ENCODE measurements at places on chromosomes 1 and 21. TPM values are rescaled to one million over a fixed set of nuclear protein-coding genes. Genes with fewer than 3 reads are reported as not detected.

TSTD1 gene
- total RNA-seq = 100 TPM

DNA sequence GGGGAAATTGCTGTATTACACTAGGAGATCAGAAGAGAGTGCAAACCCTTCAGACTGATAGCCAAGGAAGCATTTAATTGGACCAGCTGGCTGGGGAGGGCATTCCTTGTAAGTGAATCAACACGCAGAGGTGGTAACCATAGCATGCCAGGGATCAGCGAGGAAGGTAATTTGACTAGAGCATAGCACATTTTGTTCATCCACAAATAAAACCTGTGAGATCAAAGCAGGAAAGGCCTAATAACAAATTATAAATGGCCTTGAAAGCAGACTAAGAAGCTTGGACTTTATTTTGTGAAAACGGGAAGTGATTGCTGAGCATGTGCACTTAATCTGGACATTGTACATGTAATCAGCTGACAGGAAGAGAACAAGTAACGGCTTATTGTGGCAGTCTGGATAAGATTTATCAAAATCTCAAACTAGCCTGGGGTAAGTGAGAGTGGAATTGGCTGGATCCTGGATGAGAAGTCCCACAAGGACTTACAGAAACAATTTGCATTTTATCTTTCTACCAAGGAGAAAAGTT, 11.7 kb upstream of the CD55 start:
- H3K27me3 ChIP-seq = no peaks in the 10 kb centered on the region
- H3K36me3 ChIP-seq = no peaks in the 10 kb centered on the region
- H3K4me1 ChIP-seq = peaks cover 23% of the 10 kb centered on the region
- H3K4me3 ChIP-seq = no peak overlapping the region
- no peak for DNase-seq

PROX1 gene
- total RNA-seq = 3.8 TPM

DNA sequence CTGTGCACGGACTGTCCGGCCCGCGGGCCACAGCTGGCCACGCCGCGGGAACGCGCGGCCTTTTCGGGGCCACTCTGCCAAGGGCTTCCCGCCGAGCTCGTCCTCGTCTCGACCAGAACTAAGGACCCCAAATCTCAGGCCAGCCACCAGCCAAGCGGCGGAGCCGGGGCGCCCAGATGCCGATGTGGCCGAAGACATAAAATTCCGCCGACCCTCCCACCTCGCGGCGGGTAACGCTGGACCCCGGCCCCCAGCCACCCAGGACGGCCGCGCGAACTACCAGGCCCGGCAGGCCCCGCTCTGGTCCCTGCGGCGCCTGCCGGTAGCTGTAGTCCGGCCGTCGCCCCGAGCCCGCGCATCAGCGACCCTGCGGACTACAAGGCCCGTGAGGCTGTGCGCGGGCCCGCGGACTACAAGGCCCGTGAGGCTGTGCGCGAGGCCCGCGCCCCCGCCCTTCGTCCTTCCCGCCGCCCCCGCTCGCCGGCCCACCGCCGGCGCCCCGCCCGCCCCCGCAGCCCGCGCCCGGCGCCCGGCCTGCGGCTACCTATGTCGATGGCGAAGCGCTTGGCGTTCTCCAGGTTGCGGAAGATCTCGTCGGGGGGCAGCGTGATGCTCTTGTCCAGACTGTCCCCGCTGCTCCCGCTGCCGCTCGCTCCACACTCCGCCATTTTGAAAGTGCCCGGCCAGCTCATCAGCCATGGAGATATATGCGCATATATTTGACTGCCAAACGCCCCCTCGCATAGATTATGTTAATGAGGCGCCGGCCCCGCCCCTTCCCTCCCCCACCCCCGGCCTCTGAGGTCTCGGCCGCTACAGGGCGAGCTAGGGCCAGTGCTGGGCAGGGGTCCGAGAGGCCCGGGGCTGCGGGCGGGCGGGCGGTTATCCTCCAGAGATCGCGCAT, at the start of gene PANK4:
Gene PANK4 (minus strand): TSS at position 677 of the 904 bp plus-strand sequence. CDS start 9 bp downstream, at position 668.
- peaks cover 28% of the 10 kb centered on the region for H3K4me1 ChIP-seq
- H3K27me3 ChIP-seq = peaks cover 44% of the 10 kb centered on the region
- H3K27ac ChIP-seq = peak within 1 kb of the TSS; percentile 92

- H3K4me1 ChIP-seq = peaks cover 60% of the 10 kb centered on the region
- no peaks in the 10 kb centered on the region for H3K27me3 ChIP-seq
- H3K27ac ChIP-seq = no peak overlapping the region
- no peak overlapping the region for H3K4me3 ChIP-seq
- H3K36me3 ChIP-seq = peaks cover 31% of the 10 kb centered on the region
These were observed 798.8 kb downstream of the PLA2G4A start for GRCh38 chr1:187627516-187627915.

OPRD1 gene
- 2.5 TPM for total RNA-seq

OR2L5 gene
- total RNA-seq = not detected

GRCh38 chr1:160129046-160129445, 13.5 kb downstream of the ATP1A2 start:
- no peaks in the 10 kb centered on the region for H3K27me3 ChIP-seq
- no peak overlapping the region for H3K4me3 ChIP-seq
- peaks cover 40% of the 10 kb centered on the region for H3K36me3 ChIP-seq
- H3K4me1 ChIP-seq = peaks cover 10% of the 10 kb centered on the region
- H3K27ac ChIP-seq = no peak overlapping the region
- DNase-seq = no peak

NPR1 gene
- 13.2 TPM for total RNA-seq

DNA sequence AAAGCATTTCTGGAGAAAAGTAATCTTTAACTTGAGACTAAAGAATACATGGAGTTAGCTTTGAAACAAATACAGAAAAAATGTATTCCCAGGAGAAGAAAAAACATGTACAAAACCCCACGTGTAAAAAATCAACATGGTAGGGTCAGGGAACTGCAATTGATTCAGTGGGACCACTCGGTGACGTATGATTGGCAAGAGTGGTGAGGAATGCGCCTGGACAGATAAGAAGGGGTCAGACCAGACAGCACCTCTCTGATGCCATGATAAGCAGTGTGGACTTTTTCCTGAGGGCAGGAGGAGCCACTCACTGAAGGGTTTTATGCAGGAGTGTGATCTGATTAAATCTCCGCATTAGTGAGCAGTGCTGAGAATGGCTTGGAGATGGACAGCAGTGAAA, 142.5 kb downstream of the DAB1 start:
- H3K27me3 ChIP-seq = no peaks in the 10 kb centered on the region
- H3K4me3 ChIP-seq = no peak overlapping the region
- no peaks in the 10 kb centered on the region for H3K36me3 ChIP-seq
- H3K4me1 ChIP-seq = no peaks in the 10 kb centered on the region
- DNase-seq = no peak

- no peak overlapping the region for H3K27ac ChIP-seq
- no peak overlapping the region for H3K4me3 ChIP-seq
- no peaks in the 10 kb centered on the region for H3K4me1 ChIP-seq
- no peak for DNase-seq
- H3K27me3 ChIP-seq = no peaks in the 10 kb centered on the region
These were observed 31.4 kb downstream of the STPG1 start for GRCh38 chr1:24382165-24382577.

BTBD8 gene
- total RNA-seq = 3.7 TPM

BMP8B gene
- 0.82 TPM for total RNA-seq

SH2D5 gene
- total RNA-seq = 13.8 TPM

DNA sequence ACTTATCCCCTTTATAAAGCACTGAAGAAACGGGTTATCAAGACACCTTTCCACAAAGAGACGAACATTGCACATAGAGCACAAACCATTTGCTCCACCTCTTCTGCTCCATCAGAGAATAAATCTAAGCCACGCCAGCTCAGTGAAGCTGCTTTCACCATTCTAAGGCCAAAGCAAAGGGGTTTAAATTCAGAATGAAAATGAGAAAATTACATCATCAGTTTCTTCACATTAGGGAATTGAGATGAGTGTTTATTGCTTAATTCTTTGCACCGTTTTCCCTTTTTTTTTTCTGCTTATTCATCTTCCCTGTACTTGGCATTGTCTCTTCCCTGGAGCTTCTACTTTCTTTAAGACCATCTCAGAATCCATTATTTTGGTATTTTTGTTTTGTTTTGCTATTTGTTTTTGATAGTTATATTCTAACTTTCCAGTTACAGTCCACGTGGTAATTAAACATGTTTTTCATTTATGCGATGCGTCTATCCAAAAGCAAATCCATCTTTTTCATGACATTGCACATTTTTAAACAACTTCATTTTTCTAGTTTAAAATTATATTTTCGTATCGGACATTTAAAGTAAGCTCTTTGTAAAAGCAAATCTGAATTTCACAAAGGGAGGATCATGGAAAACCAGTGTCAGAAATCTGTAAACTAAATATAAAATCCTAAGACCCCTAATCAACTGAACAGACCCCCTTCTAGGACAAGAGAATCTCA, 1.9 kb upstream of the OR2T34 start:
- H3K27me3 ChIP-seq = peaks cover 3% of the 10 kb centered on the region
- H3K4me3 ChIP-seq = no peak overlapping the region
- H3K36me3 ChIP-seq = peaks cover 41% of the 10 kb centered on the region
- H3K27ac ChIP-seq = no peak overlapping the region

DNA sequence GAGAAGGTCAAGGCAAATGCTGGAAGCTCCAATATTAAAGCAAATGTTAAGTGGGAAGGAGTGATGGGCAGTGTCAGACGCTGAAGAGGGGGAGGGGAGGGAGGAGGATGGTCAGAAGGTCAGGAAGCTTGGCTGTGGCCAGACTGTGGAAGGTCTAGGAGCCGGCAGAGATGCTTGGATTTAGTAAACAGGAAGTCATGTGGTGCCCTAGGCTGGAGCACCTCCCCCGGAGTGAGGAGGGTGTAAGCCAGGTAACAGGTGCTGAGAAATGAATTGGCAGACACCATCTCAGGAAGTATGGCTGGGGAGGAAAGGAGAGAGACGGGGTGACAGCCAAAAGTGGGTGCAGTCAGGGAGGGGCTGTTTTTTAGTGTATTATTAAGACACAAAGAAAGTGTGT, 17.7 kb downstream of the CSMD2 start:
- no peaks in the 10 kb centered on the region for H3K36me3 ChIP-seq
- peaks cover 53% of the 10 kb centered on the region for H3K4me1 ChIP-seq
- no peaks in the 10 kb centered on the region for H3K27me3 ChIP-seq

GRCh38 chr1:38818175-38818976, 41.2 kb downstream of the RRAGC start:
- H3K27ac ChIP-seq = no peak overlapping the region
- peak; percentile 83 for DNase-seq
- peaks cover 3% of the 10 kb centered on the region for H3K36me3 ChIP-seq
- peaks cover 32% of the 10 kb centered on the region for H3K27me3 ChIP-seq

LCE1B gene
- not detected for total RNA-seq

GRCh38 chr1:241722947-241723346, 70.9 kb downstream of the WDR64 start:
- H3K27me3 ChIP-seq = no peaks in the 10 kb centered on the region

- no peak overlapping the region for H3K27ac ChIP-seq
- DNase-seq = no peak
- H3K4me3 ChIP-seq = no peak overlapping the region
- H3K4me1 ChIP-seq = no peaks in the 10 kb centered on the region
These were observed 38.2 kb downstream of the SLC19A1 start for GRCh38 chr21:45504021-45504515.

DNA sequence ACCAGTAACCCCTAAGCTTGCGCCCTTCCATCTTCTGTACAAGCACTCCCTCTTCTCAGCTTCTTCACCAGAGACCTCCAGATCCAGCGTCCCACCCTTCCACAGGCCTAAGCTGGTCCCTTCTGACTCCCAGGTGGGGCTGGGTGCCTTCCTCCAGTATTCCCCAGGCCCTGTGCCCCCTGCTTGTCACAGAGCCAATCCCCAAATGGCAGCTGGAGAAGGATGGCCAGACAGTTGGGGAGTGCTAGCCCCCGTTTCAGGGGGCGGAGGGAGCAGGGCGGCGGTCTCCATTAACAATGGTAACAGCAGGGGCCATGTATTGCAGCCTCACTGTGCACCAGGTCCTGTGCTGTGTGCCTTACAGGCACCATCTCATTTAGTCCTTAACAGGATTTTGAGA, 85.7 kb downstream of the KCNN3 start:
- H3K36me3 ChIP-seq = no peaks in the 10 kb centered on the region
- peak overlapping the region; percentile 9 for H3K27ac ChIP-seq
- no peak for DNase-seq
- no peaks in the 10 kb centered on the region for H3K27me3 ChIP-seq

GRCh38 chr1:64176659-64177058, 26.8 kb upstream of the UBE2U start:
- H3K4me1 ChIP-seq = peaks cover 29% of the 10 kb centered on the region
- no peak overlapping the region for H3K4me3 ChIP-seq
- peaks cover 27% of the 10 kb centered on the region for H3K36me3 ChIP-seq
- DNase-seq = no peak
- H3K27ac ChIP-seq = peak overlapping the region; percentile 18

DNA sequence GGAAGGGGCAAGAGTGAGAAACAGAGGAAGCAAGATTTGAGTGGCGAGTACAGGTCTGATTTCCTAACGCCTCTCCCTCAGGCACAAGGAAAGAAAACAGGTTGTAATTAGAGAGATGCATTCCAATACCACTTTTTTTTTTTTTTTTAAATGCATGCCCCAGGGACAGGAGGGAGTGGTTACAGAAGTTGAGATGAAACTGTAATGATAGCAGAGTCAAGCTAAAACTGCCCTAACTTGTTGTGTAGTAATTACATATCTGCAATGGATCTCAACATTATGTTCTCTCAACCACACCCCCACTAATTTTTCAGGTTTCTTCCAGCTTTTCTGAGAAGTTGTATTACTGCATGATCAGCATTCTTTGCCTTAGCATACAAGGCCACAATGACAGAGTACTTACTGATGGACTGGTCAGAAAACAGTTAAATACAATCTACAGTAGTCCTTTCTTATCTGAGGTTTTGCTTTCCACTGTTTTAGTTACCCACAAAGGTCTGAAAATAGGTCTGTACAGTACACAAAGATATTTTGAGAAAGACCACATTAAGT, 5.5 kb downstream of the ETV3 start:
- no peak overlapping the region for H3K27ac ChIP-seq
- H3K4me3 ChIP-seq = no peak overlapping the region
- H3K27me3 ChIP-seq = no peaks in the 10 kb centered on the region

IL24 gene
- total RNA-seq = not detected

DNA sequence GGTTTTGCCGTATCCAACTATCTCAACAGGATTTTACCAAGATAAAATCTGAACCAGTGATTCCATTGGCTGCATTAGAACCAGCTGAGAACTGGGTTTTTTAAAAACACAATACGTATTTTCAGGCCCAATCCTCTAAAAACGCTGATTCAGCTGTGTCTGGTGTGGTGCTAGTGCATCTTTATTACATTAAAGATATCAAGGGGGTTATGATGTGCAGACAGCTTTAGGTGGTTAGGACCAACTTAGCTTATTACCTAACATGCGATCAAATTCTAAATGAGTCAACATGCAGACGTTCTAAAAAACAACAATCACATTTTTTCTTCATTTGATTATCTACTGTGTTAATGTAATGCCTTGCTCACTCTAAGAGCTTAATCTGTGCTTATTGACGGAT, 32.0 kb upstream of the EXO1 start:
- no peaks in the 10 kb centered on the region for H3K36me3 ChIP-seq
- no peak overlapping the region for H3K27ac ChIP-seq
- no peak for DNase-seq

DNA sequence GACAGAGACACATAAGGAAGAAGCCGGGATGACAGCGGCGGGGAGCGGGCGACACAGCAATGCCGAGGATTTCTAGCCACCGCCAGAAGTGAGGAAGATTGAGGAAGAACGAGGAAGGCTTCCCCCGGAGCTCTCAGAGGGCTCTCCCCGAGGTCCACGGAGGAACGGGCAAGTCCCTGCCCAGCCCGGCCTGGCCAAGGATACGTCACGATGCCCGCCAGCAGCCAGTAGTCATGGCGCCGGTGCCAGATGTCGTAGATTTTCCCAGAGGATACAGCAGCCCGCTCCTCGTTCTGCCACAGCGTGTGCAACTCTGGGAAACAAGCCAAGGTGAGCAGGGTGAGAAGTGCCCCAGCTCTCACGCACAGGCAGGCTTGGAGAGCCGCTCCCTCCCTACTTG, 65.9 kb downstream of the KCNAB2 start:
- no peaks in the 10 kb centered on the region for H3K27me3 ChIP-seq
- peak; percentile 7 for DNase-seq
- H3K36me3 ChIP-seq = no peaks in the 10 kb centered on the region
- H3K4me1 ChIP-seq = no peaks in the 10 kb centered on the region
- H3K4me3 ChIP-seq = no peak overlapping the region
- no peak overlapping the region for H3K27ac ChIP-seq
